ENCODE measurements at places on chromosomes 11 and 22.

- peak; percentile 53 for DNase-seq
Measured at GRCh38 chr22:17369439-17370025, at the start of gene CECR2. TSS of gene CECR2 (plus strand) at chr22:17369460. CDS start at chr22:17369784, 324 bp downstream.

DNA sequence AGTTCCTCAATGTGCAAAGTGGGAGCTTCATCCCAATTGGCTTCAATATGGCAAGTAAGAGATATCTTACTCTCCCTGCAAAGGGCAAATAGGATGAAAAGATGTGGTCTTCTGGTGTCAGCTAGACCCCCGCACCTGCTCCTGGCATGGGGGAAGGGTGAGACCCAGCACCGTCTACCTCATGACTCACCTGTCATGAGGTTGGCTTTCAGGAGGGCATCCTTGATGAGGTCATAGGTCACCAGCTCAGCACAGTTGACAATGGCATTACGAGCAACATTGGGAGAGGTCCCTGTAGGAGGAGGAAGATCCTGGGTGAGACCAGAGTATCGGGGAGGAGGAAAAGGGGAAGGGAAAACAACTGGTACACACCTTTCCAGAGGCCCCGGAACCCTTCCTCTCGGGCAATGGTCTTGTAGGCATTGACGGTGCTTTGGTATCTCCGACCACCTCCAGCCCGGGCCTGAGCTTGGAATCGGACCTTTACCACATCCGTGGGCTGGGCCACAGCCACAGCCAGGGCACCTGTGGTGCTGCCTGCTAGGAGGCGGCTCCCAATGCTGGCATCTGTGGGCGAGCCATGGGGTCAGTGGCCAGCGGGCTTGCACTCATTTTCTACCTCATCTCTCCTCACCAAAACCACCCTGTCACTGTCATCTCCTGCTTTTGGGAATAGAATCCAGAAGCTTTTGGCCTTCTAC, 6.0 kb downstream of the UCP2 start:
- no peak for DNase-seq

GRCh38 chr11:78323363-78323762, 94.3 kb downstream of the GAB2 start:
- no peak for DNase-seq

DNA sequence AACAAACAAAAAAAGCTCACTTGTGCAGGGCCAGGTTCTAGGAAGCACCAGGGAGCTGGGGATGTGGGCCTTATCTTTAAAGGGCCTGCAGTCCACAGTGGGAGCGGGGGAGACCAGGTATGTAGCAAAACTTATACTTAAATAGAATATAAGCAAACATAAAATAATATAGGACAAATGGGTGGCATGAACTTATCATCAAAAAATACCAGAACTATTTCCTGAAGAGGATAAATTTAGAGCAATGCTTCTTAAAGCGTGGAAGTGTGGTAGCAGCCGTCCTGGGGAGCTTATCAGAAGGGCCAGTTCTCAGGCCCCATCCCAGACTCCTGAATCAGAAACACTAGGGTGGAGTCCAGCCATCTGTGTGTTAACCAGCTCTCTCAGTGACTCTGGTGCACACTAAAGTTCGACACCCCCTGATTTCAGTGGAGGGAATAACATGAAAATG, 9.3 kb downstream of the VPS26B start:
- DNase-seq = no peak

GRCh38 chr22:21567456-21568346, at the start of gene UBE2L3:
TSS of gene UBE2L3 (plus strand) at chr22:21567714. CDS start at chr22:21567745, 31 bp downstream.
- DNase-seq = peak; percentile 97

GRCh38 chr11:35419184-35419829, at the start of gene SLC1A2:
TSS of gene SLC1A2 (minus strand) at chr11:35419558. CDS start at chr11:35418966, 592 bp downstream.
- DNase-seq = peak; percentile 68

- DNase-seq = no peak
Measured at GRCh38 chr11:130516554-130517505, 68.4 kb downstream of the ADAMTS15 start.

GRCh38 chr22:50269970-50270665, at the start of gene MAPK11:
TSS of gene MAPK11 (minus strand) at chr22:50270380. CDS start at chr22:50270292, 88 bp downstream.
- DNase-seq = no peak

GRCh38 chr22:40954113-40954512, 2.9 kb downstream of the RBX1 start:
- no peak for DNase-seq

DNA sequence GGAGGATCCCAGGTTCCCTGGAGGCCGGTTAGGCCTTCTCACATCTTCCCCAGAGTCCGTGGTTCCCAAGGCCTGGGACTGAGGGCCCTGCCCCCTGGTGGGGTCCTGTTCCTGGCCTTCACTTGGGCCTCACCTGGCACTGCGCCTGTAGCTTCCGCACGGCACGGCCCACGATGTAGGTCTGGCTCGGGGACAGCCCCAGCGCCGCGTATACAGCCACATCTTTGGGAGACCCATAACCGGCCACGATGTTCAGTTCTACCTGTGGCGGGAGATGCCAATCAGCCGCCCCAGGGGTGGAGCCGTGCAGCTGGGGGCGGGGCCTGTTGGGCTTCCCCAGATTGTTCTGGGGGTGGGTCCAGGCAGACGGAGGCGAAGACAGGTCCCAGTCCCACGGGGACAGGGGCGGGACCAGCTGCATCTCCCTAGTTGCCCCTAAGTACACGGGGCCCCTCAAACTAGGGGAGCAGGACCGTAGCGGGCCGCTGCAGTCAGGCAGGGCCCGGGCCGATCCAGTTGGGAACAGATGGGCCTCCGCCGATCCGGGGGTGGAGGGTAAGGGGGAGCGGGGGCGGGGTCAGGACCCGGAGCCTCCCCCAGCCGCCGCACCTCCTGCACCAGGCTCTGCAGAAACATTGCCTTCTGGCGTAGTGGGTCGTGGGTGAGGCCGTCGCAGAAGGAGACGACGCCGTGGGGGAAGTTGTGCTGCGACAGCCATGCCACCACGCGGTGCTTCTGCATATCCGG, 10.1 kb downstream of the AIP start:
- DNase-seq = peak; percentile 83

DNA sequence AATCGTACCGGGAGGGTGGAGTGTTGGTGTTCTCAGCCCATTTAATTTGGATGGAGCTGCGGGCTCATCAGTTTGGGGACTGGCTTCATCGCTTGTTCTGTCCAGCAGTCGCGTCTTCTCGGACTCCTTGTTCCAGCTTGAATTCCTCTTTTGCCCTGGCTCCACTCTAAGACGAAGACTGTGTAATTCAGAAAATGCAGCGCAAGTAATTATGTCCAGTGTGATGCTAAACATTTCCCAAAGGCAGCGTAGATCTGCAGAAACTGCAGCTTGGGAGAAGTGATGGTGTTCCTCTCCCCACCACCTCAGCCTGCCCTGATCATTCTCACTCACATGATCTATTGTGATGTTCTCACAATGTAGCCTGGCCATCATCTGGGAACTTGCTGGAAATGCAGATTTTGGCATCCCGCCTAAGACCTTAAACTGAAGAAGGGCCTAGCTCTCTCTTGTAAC, 666 bp downstream of the SLC25A18 start:
- DNase-seq = no peak

- no peak for DNase-seq
Measured at GRCh38 chr11:35272391-35272902, 133.5 kb downstream of the CD44 start.

DNA sequence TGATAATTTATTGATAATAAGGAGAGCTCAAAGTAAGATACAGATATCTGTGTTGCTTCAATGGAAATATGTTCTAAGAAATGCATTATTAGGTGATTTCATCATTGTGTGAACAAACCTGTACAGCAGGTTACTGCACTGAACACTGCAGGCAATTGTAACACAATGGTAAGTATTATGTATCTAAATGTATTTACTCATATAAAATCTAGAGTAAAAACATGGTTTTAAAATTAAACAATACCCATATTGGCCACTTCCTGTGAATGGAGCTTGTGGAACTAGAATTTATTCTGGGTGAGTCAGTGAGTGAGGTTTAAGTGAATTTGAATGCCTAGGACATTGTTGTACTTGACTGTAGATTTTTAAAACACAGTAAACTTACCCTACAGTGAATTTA, 722.9 kb upstream of the RAG2 start:
- no peak for DNase-seq

DNA sequence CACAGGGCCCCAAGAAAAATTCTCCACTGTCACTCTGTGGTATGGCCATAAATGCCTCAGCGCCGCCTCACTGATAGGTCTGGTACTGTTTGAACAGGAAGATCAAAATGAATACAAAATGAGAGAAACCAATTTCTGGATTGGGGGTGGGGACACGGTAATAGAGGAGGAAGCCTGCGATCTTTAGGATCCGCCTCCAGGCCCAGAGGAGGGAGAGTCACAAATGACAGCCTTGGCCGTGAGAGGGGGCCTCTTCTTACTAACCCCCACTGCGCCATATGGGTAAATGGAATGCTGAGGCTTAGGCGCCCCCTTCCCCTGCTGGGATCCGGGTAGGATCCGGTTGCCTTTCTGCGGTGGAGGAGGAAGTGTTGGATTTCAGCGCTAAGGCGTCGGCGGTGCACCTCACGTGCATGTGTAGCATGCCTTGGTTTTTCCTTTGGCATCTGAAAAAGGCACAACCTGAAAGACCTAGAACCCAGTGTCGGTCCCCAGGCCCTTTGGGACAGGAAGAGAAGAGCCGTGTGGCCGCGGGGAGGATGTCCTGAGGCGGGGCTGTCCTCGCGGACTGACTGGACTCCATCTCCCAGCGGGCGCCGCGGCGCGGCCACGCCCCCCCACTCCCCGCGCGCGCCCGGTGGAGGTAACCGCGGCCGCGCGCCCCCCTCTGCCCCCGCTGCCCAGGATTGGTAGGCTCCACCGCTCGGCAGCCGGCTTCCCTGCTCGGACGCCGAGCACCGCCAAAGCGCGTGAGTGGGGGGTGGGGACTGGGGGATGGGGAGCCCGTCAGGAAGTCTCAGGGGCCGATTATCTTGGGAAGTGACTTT, 718 bp upstream of the MADD start:
- peak; percentile 95 for DNase-seq

GRCh38 chr11:73536961-73537360, 61.0 kb downstream of the FAM168A start:
- no peak for DNase-seq

DNA sequence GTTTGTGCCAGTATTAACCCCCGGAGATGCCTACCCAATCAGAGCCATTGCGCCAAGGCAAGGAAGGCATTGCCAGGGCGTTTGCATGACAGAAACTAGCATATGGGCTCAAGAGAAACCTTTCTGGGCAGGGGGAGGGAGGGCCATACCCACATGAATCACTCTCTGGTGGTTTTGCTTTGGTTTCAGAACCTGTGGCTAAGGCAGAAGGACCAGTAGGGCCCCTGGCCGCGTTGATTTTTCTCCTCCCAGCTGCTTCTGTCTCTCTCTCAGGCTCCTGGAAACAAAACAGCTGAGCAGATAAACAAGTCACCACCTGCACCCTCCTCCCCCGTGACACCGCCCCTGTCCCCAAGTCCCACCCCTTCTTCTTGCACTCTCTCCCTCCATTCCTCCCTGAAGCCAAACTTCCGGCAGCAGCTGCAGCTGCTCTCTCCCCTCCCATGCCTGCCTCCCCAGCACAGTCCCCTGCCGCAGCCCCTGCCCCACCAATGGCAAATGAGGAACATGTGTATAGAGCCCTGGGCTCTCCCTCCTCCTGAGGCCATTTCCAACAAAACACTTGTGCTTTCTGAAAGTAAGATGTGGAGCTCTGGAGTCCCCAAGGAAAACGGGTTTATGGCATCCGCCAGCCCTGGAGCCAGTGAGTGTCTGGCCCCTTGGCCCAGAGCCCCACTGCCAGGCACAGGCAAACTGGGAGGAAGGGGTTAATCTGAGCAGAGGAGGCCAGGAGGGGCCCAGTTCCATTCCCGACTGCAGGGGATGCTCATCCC, 39.0 kb upstream of the ADA2 start:
- DNase-seq = peak; percentile 61

- no peak for DNase-seq
Measured at GRCh38 chr11:20762980-20763379, 93.6 kb downstream of the NELL1 start.

DNA sequence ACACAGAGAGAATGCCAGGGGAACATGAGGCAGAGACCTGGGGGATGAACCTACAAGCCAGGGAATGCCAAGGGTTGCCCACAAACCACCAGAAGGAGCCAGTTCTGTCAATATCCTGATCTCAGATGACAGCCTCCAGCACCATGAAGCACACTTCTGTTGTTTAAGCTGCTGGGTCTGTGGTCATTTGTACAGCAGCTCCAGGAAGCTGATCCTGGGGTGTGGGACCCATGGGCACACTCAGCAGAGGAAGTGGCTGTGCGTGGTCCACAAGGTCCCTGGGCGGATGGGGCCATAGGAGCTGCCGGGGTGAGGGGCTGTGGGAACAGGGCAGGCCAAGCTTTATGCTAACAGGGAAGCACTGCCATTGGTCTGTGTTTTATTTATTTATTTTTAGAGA, 12.1 kb downstream of the PPM1F start:
- no peak for DNase-seq

- no peak for DNase-seq
Measured at GRCh38 chr11:105179542-105180278, 40.1 kb upstream of the CARD18 start.

- DNase-seq = no peak
Measured at GRCh38 chr11:105109855-105110687, 29.5 kb downstream of the CARD18 start.

GRCh38 chr11:40118780-40119179, 1340.7 kb downstream of the LRRC4C start:
- no peak for DNase-seq

GRCh38 chr11:130087294-130087926, 17.7 kb downstream of the APLP2 start:
- no peak for DNase-seq

DNA sequence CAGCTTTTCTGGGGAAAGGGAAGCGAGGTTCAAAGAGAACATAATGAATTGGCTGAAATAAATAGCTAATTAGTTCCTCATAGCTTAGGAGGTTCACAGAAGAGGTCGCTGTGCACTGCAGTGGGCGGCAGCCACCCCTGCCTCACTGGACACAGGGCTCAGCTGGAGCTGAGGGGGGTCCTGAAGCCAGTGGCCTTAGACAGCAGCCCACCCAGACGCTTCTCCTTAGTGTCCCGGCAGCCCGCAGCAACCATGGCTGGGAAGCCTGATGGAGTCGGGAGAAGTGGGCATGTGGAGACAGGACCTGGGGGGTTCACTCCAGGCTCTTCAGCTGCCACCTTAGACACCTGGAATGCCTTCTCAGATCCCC, 75.4 kb downstream of the TRIM29 start:
- no peak for DNase-seq

- no peak for DNase-seq
Measured at GRCh38 chr11:86896441-86896841, 58.8 kb downstream of the FZD4 start.

GRCh38 chr22:27224485-27225374, 567.3 kb downstream of the MIAT start:
- no peak for DNase-seq

DNA sequence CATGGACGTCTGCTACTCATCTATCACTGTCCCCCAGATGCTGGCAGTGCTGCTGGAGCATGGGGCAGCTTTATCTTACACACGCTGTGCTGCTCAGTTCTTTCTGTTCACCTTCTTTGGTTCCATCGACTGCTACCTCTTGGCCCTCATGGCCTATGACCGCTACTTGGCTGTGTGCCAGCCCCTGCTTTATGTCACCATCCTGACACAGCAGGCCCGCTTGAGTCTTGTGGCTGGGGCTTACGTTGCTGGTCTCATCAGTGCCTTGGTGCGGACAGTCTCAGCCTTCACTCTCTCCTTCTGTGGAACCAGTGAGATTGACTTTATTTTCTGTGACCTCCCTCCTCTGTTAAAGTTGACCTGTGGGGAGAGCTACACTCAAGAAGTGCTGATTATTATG, 9.2 kb upstream of the OR9Q2 start:
- no peak for DNase-seq

Measured in iPS-NIHi11 (cell line).